ENCODE measurements at places on chromosomes 4 and X. TPM values are rescaled to one million over a fixed set of nuclear protein-coding genes. Genes with fewer than 3 reads are reported as not detected.

The SSX5 gene
- total RNA-seq: not detected

GRCh38 chr4:126273746-126274145, 959.0 kb downstream of the FAT4 start:
- no peak for DNase-seq

- no peak for DNase-seq
Measured at GRCh38 chr4:96598465-96598864, 758.6 kb downstream of the PDHA2 start.

The MAGEA1 gene
- total RNA-seq: not detected

DNA sequence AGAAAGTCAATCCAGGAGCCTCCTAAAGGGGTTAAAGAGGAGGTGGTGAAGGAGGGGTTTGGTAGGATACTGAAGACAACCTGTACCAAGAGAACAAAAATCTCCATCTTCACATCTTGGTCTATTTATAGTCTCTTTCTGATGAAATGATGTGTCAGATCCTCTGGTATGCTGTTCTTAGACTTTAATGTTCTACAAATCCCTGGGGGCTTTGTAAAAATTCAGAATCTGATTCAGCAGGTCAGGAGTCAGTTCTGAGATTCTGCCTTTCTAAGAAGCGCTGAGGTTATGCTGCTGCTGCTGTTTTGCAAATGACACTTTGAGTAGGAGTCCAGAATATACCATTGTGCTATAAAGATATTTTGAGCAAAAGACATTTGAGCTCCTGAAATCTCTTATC, 172.9 kb upstream of the GLRA2 start:
- no peak for DNase-seq

Data from H1 (cell line).